ENCODE measurements at places on chromosomes 2 and 18.

DNA sequence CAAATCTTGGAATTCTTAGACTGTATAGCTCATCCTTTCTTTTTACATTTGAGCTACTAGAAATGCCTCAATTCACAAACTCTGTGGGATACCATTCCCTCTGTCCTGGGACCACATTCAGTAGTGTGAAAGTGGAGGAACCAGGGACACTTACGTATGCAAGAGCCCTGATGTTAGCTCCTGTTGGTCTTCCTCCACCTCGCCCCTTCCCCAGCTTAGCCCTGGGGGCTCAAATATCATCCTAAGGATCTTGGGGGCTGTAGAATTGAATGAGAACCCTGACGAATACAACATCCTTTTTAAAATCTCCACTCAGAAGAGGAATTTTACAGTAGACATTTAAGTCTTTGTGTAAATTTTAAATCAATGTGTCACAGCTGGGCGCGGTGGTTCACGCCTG is 65.2 kb upstream of the RAPH1 start:
- no peak for DNase-seq

GRCh38 chr2:69559442-69560146 is 83.9 kb downstream of the AAK1 start:
- no peak for DNase-seq

DNA sequence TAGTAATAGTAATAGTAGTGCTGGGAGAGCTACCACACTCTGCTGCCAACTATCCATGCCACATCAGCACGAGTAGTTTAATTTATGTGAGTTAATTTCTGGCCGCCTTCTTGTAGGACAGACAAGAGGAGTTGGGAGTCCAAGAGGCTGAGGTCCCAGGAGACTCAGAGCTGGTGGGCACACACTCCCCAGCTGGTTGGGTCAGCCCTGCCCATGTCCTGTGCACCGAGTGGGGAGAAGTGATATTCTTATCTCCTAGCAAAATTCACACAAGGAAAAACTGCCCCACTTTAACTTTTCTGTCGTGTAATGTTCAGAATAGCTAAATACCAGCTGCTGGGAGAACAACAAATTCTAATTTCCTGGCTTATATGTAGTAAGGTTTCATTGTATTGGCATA is 15.2 kb upstream of the MAP4K4 start:
- no peak for DNase-seq

- DNase-seq = no peak
These were observed 72.2 kb upstream of the RBM44 start for GRCh38 chr2:237726401-237726830.

DNA sequence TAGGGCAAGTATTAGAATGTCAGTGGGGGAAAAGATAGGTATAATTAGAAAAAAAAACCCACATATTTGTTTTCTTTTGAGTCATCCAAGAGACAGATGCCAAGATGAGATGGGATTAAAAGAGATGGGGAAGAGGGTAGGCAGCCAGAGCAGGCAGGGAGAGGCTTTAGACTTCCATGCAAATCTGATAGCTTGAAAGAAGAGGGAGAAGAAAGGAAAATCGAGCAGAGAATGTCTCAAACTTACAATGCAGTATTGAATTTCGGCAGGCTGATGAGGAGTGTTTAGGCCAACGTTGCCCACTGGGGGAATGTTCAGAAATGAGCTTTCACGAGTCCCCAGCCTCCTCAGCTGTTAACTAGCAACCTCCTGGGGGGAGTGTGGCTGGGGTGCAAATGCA is 91.3 kb downstream of the SPATS2L start:
- no peak for DNase-seq

DNA sequence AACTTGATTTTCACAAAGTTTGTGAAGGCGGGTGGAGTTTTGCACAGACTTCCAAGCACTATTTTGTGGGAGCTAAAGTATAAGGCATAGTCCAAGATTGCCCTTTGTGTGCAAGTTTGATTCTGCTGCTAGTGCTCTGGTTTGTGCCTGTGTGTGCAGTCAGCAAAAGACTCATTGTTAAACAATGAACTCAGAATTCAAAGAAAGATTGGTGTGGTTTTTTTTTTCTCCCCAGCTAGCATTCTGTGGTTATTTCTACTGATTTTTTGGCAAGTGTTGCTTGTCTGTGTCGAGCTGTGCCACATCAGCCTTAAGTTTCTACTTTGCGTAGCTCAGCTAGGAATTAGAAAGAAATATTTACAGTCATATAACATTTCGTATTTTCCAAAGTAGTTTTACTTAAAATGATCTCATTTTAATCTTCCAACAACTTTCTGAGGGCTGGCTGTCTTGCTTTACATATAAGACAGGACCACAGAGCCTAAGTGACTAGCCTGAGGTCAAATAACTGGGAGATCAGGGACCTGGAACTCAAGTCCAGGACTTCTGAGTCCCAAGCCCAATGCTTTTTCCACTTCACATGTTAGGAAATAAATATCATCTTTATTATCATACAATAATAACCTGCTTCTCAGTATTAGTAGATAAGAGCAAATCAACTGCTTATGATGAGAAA is 69.8 kb downstream of the BABAM2 start:
- DNase-seq = no peak

GRCh38 chr2:127061375-127062273 is 45.3 kb downstream of the BIN1 start:
- DNase-seq = no peak
